ENCODE measurements at places on chromosomes 6 and 20.
A peak's percentile ranks its signal among the peaks of the same experiment; 100 is the strongest.

GRCh38 chr6:148998704-148999103, 251.9 kb downstream of the UST start:
- no peak for DNase-seq

- DNase-seq, result no peak
Observed at GRCh38 chr20:57420571-57421252, 29.5 kb downstream of the RBM38 start.

DNA sequence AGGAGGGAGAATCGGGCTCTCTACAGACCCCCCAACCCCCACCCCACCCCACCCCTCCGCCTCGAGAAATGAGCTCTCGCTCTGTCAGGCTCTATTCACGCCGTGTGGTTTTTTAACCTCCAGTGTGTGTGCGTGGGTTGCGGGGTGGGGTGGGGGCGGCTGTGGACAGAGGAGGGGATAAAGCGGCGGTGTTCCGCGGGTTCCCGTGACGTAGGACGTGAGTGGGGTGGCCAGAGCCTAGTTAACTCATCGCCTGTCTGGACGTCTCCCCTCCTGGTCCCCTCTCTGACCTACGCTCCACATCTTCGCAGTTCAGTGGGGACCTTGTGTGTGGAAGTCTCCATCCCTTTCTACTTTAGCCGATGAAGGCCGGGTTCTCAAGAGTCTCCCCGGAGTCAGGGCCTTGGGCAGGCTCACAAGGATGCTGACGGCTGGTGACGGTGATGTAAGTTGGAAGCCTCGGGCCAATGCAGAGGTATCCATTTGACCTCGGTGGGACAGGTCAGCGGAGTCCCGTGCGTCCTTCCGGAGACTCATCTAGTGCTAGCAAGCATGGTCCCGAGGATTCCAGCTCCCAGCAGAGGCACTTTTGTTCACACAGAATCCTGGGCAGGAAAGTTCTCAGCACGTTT, 1507.1 kb upstream of the DEFB115 start:
- no peak for DNase-seq

DNA sequence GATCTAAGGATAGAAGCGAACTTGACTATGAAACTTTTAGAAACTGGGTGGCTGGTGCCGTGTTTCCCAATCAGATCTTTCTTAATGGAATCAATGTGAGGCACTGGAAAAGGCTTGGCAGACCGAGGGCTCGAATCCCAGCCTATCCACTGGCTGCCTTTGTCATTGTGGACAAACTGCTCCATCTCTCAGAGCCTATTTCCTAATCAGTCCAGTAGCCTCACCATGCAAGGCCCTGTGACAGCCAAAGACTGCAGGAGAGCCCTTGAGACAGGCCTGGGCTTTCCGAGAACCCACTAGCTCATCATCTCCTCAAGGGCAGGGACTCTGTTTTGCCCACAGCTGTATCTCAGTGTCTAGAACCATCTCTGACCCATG, 43.4 kb downstream of the SPDEF start:
- DNase-seq, result no peak

DNA sequence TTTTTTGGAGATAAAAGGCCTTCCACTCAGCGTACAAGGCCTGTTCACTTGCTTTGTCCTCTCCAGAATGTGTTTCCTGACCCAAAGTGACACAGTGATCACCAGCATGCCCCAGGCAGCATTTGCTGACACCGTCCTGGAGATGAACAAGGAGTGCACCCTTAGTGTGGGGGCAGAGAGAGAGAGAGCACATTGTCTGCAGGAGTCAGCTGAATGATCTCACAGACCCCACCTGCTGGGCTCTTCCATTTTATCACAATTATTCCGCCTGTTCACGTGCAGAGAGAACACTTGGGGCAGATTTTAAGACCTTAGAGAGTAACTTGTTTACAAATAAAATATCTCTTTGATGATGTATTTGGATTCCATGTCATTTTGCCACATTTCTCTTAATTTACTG, 22.4 kb upstream of the MAS1L start:
- DNase-seq, result no peak

DNA sequence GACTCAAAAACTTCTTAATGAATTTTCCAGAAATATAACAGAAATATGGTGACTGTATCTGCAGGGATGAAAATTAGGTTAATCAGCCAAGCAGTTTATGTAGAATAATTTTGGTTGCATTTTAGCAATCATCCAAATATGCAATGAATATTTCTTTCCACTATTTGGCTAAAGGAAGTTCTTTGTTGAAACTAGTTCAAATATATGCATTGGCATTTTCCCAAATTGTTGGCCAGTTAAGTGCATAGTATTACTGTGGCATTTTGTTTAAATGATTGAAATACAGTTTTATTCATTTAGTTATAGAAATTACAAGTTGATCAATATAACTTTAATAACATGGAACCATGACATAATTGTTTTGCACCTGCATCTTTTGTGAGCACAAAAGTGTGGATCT, 115.5 kb downstream of the DOK5 start:
- no peak for DNase-seq

DNA sequence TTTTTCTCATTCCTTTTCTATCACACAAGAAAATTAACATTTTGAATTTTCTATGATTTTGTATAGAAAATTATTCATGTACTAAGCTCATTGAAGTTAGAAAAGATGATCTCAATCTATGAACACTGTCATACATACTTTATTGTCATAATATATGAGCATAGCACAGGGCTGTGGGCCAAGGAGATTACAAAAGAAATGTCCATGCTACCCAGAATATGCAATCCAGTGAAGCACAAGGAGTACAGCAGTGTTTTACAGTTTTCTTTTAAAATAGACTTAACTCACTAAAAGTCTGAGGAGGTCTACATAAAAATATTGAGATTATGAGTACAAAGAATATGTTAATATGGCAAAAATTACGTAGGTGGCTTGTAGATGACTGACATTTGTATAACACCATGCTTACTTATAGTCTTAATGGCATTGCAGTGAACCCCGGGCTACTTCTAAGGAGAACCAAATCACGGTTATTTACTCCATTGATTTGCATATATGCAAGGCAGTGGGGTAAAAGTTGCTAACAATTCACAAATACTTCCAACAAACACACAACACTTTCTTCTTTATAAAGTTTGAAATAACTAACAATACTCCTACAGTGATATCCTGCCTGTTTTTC, 257.1 kb downstream of the BCKDHB start:
- DNase-seq, result no peak

- no peak for DNase-seq
Observed at GRCh38 chr6:52724042-52724405, 39.3 kb downstream of the GSTA2 start.

DNA sequence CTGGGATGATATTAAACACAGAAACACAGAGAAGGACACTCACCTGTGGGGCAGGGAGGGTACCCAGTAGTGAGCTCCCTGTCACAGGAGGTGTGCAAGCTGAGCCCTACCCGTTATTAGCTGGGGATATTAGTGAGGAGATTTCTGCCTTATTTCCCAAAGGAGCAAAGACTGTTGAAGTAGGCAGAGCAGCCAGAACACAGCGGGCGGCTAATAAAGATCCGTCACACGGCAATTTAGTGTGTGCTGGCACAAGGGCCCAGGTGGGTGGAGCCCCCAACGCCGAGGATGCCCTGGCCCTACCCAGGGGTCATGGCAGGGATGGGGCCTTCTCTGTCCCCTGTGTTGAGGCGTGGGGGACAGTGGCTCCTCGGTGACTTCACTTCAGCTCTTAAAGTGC, 8.3 kb downstream of the VSTM2L start:
- DNase-seq, result no peak

DNA sequence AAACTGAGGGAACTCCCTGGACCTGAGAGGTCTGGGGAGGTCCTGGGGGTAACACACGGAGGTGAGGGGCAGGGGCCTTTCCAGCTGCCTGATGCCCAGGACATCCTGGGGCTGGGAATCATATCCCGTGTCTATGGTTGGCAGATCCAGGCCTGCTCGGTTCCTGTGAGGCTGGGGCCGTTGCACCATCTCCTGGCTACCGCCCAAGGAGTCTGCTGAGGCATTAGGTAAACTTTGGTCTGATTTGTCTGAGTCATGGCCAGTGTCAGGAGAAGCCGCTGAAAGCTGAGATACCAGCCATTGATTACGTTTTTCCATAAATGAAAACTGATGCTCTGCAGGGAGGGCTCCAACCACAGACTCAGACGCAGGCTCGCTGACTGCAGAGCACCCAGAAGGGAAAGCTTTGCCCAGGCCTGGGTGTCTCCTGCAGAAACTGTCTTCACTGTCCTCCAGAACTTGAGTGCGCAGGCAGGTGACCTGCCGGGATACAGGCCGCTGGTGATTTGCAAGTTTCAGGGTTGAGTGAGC, 14.2 kb downstream of the TRAF3IP2 start:
- DNase-seq, result no peak

- no peak for DNase-seq
Observed at GRCh38 chr6:41656002-41656691, 17.9 kb downstream of the MDFI start.

- no peak for DNase-seq
Observed at GRCh38 chr6:45738057-45738455, 277.6 kb downstream of the CLIC5 start.

GRCh38 chr6:6176586-6177228, 143.8 kb downstream of the F13A1 start:
- no peak for DNase-seq

DNA sequence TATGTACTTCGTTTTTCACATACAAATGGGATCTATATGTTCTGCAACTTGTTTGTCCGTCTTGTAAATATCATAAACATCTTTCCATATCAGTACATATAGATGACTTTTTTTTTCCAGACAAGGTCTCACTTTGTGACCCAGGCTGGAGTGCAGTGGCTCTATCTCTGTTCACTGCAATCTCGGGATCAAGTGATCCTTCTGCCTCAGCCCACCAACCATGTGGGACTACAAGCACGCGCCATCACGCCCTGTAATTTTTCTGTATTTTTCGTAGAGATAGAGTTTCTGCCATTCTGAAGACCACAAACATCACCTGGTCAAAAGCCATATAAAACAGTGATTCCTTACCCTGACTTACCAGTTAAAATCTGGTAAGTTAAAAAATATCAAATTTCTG, 37.7 kb upstream of the SYNCRIP start:
- no peak for DNase-seq

- DNase-seq, result peak; percentile 64
Observed at GRCh38 chr6:31308050-31308844, 36.4 kb upstream of the HLA-C start.

- no peak for DNase-seq
Observed at GRCh38 chr20:62025394-62025793, 40.3 kb downstream of the TAF4 start.
